ENCODE measurements at places on chromosomes 6 and 20.

DNA sequence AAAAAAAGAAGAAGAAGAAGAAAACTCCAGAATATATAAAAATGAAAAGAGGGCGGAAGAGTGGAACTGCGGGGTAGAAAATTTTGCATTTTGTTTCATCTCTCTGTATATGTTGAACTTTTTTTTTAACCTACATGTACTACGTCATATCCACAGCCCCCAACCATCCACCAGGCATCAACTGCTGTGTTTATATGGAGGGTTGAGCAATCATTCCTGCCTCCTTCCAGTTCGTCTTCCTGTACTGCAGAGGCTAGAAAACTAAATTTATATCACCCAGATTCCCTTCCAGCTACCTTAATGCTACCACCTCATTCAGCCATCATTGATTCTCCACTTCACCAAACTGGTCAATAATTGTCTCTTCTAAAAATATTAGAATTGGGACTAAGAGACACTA, 9.5 kb upstream of the SIGLEC1 start:
- DNase-seq, result no peak

GRCh38 chr20:37775200-37775599, 81.4 kb downstream of the CTNNBL1 start:
- no peak for DNase-seq

GRCh38 chr6:157445277-157446009, 64.5 kb downstream of the ZDHHC14 start:
- DNase-seq, result no peak

DNA sequence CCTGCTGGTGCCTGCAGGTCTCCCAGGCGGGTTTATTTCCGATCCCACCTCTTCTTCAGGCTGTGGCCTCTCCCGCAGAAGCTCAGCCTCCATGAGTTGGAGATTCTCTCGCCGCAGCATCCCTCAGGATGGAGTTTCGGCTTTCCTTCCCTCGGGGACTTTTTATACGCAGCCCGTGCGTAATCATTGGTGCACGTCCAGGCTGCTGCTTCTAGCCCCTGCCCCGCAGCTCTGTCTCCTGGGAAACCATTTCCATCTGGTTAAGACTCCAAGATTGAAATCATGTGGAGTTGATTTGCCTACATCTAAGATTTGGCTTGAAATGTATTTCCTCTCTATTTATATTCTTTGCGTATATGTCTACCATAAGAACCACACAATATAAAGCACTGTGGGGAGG, 46.7 kb upstream of the CARMIL1 start:
- DNase-seq, result no peak

- no peak for DNase-seq
Observed at GRCh38 chr6:122747573-122747972, 31.9 kb upstream of the FABP7 start.

DNA sequence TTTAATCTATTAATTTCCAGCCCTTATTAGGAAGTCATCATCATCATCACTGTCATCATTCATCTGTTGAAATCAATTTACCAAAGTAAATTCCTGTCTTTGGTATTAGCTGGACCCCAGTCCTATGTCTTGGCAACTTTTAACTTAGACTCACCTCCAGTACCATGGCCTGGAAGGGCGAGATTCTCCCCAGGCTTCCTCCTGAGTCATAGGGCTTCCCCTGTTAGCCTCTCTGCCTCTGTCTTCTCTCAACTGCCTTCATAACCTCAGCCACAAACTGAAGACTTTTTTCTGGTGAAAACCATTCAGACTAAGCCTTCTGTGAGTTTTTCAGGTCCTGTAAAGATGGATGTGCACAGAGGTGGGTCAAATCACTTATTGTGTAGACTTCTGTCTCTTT, 95.0 kb downstream of the NKAIN2 start:
- no peak for DNase-seq

GRCh38 chr20:3080939-3081388, 3.6 kb downstream of the AVP start:
- DNase-seq, result no peak

DNA sequence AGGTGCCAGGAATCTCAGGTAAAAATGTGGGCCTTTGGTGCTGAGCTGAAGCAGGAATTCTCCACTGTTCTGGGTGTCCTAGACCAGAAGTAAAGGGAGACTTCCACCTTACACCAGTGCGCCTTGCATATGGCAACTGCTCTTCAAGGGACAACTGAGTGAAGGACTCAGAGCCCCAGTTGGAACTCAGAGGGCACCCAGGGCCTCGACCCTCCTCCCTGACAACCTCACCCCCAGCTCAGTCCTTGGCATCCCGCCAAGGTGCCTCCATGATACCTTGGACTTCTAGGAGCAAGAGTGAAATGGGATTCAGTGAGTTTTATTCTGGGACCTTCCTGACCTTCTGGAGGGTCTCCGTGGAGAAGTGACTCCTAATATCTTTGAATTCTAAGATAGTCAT, 153.7 kb upstream of the PROKR2 start:
- no peak for DNase-seq

- no peak for DNase-seq
Observed at GRCh38 chr6:163209005-163209404, 205.5 kb upstream of the QKI start.

DNA sequence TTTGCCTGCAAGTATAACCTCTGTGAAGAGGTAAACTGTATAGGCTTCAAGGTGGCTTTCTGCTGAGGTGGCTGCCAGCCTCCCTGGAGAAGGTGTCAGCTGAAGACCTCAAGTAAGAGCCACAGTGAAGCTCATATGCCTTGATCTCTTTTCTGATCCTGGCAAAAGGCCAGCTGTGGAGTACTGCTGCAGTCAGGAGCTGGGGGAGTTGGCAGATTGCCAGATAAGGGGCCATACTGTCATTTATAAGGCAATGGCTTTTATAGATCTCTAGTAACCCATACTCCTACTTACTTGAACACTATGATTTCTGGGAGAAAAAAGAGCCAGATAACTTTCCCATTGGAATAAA, 8.8 kb upstream of the CEP85L start:
- peak; percentile 81 for DNase-seq

DNA sequence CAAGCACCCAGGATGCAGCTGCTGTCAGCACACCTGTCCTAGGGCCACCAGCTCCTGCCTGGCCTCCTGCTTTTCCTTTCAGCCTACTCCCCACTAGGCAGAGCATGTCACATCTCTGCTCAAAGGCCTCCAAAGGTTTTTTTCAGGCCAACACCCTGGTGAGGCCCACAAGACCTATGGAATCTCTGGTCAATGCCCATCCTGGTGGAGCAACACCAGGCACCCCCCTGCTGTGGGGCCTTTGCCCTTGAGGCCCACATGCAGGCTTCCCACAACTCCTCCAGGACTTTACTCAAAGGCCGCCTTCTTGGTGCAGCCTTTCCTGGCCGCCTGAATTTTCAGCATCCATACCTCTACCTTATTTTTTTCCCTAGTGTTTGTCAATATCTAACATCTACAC, 76.9 kb downstream of the SLC23A2 start:
- no peak for DNase-seq

DNA sequence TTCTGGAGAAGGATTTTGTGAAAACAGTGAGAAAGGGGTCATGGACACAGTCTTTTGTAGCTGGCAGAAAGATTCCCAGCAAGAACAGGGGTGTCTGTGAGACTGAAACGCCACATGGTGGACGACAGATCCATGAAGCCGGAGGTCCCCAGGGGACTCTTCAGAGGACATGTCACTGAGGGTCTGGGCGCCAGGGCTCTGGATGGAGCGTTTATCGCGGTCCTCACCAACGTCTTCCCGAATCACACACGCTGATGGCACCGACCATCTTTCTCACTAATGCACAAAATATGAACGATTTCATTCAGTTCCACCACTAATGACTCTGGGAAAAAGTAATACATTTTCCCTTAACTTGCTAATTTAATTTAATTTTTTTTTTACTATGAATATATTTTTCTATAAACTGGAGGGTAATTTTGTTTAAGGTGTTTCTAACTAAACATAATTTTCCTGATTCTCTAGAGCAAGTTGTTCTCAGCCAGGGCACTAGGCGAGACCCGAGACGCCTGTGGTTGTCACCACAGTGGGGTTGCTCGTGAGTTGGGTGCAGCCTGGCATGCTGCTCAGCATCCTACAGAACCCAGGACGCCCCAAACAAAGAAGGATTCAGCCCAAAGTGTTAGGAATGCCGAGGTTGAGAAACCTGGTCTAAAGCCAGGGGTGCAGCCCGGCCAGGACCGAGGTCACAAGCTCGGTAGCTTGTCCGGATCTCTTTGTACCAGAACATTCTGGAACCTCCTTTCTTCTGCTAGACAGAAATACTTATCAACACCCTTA, 306.2 kb downstream of the TAF4 start:
- DNase-seq, result no peak

DNA sequence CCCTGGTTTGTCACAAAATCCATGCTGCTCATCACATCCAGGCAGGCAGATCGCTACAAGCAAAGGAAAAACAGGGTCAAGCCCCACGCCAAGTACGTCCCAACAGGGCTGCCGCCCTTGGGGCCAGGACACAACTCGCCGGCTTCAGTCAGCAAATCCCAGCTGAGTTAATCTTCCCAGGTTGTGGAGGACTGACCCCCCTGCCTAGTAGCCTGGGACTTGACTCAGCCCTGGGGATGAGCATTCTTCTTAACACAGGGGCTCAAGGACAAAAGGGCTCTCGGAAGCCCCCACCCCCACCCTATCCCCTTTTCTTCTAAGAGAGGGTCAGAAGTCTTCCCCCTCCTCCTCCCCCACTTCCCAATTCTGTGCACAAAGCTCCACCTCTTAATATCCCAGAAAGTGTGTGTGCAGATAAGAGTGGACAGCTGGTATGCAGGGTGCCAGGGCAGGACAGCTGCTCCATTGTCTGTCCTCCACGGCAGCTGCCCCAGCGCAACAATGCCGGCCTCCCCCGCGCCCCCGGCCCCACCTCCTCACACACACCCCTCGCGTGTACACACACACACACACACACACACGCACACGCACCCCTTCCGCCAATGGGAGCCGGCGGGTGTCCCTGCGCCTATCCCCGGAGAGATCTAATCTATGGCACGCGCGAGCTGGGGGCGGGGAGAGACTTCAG, 4.5 kb downstream of the DLL1 start:
- DNase-seq, result no peak

DNA sequence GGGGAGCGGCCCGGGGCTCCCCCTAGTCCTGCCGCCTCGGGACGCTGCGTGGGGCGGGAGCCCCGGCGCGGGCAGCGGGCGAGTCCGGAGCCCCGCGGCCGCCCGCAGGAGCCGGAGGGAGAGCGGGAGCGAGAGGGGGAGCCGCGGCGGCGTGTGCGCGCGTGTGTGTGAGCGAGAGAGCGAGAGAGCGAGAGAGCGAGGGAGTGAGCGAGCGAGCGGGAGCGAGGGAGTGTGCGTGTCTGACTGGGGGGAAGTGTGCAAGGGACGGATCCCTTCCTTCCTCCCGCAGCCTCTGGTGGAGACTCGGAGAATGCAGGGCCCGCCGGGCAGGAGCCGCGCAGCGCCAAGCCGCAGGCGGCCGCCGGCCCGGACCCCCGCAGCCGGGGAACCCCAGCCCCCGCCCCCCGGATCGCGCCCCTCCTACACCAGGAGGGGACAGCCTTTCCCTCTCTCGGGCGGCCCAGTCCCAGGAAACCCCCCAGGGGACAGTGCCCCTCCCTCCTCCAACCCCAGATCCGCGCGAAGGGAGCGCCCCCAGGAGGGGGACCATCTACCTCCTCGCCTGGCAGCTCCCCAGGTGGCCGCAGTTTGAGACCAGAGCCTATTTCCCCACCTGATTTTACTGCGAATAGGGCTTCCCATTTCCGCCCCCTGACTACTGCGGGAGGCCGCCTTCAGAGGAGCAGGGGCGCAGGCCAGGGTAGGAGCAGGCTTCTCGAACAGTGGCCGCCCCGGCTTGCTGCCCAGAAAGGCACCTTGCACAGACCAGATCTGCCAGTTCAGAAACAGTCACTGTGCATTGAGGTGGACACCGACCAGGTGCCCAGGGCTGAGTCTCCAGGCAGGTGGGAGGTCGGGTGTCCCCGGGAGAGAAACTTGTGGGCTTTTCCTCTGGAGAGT, at the start of gene CDH22:
Gene CDH22, minus strand, starts transcription at position 241 of the 900 bp plus-strand sequence. CDS start 57,204 bp downstream, outside the sequence.
- DNase-seq, result peak; percentile 67

GRCh38 chr6:153435787-153436186, 304.7 kb upstream of the RGS17 start:
- no peak for DNase-seq

GRCh38 chr6:7691021-7691420, 34.9 kb upstream of the BMP6 start:
- DNase-seq, result no peak

DNA sequence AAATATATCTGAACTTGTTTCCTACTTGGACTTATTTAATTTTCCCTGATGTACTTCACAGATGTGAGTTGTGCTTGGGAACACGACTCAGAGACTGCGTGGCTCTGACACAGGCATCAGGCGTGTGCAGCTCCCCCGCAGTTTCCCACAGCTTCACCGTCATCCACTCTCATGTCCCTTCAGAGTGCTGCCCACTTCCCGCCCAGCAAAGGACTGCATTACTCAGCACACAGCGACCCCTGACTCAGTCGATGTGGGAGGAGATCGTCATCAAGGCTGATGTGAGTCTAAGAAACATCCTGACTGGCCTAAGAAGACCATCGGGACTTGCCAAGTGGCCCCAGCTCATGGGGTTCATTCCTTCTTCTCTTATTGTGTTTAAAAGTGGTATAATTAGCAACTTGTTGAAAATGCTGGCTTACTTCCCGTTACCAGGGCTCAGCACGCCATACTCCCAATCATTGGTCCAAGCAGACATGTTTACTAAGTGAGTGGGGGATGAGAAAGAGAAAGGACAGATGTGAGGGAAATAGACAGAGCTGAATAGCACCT, 539.4 kb upstream of the JARID2 start:
- DNase-seq, result peak; percentile 68

DNA sequence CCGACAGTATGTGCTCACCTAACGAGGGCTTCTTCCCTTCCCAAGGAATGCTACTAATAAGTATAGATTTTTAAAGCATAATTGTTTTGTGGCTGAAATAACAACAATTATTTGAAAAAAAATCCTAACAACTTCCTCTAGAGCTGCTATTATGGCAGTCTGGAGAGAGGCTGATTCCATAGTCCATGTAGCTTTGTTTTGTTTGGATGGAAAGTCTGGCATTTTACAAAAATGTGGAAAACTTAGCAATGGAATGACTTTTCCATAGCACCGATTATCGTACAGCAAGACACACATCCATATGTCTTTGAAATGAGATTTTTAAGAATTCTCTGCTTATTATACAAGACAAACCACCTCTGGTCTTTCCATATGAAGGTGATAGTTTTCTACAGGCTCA, 252.4 kb upstream of the TAB2 start:
- DNase-seq, result no peak

DNA sequence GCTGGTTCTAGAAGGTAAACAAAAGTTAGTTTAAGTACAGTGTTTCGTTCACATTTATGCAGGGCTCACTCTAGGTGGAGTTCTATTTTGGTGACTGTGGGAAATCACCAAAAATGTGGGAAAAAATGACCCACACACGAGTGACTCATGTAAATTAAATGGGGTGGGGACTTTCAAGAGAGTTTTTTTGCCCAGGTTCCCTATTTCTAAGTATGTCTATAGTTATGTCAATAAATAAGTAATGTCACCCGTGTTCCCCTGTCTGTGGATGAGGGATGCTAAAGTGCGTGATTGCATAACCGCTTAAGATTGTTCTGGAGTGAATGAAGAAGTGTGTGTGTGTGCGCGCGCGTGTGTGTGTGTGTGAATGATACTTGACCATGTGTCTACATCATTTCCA, 69.1 kb downstream of the MYB start:
- DNase-seq, result peak; percentile 26

- peak; percentile 65 for DNase-seq
Observed at GRCh38 chr6:10412461-10413261, 2.2 kb downstream of the TFAP2A start.

Measured in activated CD8-positive, alpha-beta memory T cell treated with anti-CD3 and anti-CD28 coated beads for 24 hours (primary cell).